Stimulated activated CD8-positive, alpha-beta memory T cell treated with anti-CD3 and anti-CD28 coated beads, Interleukin-2, amount 100 ng/mL, for 1 hour (primary cell): ENCODE measurements at places on chromosomes 3 and 15.

GRCh38 chr3:142215106-142215505, 10.3 kb downstream of the GK5 start:
- DNase-seq: no peak

- no peak for DNase-seq
Measured at GRCh38 chr3:112471596-112472325, 27.5 kb downstream of the BTLA start.

DNA sequence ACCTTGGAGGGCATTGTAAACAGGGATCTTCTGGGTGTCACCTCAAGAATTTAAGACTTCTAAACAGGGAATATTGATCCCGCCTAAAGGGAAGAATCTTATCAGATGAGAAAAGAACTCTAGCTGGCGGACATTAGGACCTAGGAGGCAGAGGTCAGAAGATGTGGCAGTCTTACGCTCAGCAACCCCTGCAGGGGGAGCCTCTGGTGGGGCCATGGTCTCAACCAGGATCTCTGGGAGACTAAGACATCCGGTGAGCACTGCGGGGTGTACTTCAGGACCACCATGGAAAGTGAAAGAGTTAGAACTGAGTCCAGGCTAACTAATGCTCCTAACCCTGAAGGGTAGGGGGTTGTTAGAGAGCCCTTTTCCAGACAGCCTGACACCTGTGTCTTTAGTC, 295.2 kb downstream of the VGLL3 start:
- DNase-seq: no peak

- no peak for DNase-seq
Measured at GRCh38 chr3:12120374-12121140, 38.2 kb downstream of the TIMP4 start.

GRCh38 chr15:28881170-28881569, 4.6 kb upstream of the APBA2 start:
- DNase-seq: no peak

DNA sequence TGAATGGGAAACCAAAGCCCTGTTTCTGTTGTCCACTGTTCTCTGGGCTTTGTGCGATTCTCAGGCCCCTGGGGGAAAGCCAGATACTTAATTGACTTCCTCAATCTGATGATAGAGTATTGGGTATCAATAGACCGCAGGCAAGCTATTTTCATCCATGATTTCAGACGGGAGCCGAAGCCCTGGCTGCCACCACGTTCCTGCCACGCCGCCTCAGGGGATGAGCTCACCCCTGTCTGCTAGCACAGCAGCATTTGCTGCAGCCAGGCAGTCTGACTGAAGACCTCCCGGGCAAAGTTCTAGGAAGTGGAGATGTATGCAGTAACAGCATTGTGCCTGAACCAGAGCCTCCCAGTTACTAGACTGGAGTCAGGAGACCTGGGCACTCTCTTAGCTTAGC, 69.8 kb downstream of the ISG20 start:
- DNase-seq: no peak
